NCI-H460 (cell line): ENCODE measurements at places on chromosomes 7 and 10. TPM values are rescaled to one million over a fixed set of nuclear protein-coding genes. Genes with fewer than 3 reads are reported as not detected.

DNA sequence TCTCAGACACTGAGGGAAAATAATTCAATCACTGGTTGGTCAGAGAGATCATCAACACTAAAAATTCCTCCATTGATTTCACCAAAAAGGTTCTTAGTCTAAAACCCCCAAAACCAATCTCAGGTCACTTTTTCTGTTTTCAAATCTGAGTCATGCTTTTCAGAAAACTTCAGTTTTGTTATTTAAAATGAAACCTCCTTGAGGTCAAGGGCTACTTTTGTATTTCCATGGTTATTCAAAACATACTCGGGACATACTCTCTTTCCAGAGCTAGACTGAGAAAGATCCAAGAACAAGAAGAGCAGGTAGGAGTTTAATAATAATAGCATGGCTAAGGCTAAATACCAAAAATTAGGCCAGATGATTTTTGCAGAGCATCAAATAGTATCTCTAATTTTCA, 152.8 kb downstream of the SDHAF3 start:
- DNase-seq: no peak

DNA sequence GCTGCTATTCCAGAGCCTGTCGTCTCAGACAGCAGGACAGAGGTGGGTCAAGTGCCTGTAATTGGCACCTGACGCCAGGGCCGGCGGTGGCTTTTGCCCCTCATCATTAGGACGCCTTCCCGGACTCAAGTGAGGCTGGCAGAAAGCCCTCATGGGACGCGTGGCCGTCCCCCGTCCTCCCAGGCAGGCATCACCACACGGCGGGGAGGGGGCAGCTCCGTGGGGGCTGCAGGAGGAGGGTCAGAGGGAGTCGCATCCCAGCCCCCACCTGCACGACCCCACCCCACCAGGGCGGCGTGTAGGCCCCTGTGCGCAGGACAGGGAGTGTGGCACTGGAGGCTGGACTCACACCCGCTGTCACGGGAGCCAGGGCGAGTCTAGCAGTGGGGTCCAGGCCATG, 16.3 kb downstream of the CFAP46 start:
- DNase-seq: no peak

- DNase-seq: no peak
Measured at GRCh38 chr10:64159910-64160872, 639.0 kb downstream of the REEP3 start.

- DNase-seq: no peak
Measured at GRCh38 chr7:144102041-144102440, 7.3 kb upstream of the OR2A2 start.

GRCh38 chr10:33008499-33009243, 50.6 kb upstream of the ITGB1 start:
- DNase-seq: peak; percentile 64

DNA sequence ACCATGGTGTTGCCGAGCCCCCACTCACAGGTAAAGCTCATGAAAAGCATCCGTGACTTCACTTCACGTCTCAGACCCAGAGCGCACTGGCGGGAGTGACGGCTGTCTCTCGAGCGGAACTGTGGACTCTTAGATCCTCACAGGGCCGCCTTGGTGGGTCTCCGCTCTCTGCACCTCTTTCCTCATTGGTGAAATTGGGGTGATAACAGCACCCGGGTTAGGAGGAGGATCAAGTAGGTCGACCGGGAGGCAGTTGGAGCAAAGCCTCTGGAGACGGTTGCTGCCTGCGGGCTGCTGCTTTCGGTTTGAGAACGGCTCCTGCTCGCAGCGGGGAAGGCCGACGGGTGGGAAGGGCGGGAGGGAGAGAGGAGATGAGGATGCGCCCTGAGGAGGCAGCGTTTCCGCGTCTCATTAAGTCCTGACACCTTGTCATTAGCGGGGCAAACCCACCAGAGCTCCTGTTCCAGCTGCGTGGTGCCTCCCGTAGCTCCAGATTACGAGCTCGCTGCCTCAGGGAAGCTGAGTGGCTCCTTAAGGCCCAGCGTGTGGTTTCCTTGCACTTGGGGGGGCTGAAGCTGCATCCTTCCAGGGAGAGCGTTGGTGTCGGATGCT, 51.9 kb upstream of the CFAP46 start:
- no peak for DNase-seq

DNA sequence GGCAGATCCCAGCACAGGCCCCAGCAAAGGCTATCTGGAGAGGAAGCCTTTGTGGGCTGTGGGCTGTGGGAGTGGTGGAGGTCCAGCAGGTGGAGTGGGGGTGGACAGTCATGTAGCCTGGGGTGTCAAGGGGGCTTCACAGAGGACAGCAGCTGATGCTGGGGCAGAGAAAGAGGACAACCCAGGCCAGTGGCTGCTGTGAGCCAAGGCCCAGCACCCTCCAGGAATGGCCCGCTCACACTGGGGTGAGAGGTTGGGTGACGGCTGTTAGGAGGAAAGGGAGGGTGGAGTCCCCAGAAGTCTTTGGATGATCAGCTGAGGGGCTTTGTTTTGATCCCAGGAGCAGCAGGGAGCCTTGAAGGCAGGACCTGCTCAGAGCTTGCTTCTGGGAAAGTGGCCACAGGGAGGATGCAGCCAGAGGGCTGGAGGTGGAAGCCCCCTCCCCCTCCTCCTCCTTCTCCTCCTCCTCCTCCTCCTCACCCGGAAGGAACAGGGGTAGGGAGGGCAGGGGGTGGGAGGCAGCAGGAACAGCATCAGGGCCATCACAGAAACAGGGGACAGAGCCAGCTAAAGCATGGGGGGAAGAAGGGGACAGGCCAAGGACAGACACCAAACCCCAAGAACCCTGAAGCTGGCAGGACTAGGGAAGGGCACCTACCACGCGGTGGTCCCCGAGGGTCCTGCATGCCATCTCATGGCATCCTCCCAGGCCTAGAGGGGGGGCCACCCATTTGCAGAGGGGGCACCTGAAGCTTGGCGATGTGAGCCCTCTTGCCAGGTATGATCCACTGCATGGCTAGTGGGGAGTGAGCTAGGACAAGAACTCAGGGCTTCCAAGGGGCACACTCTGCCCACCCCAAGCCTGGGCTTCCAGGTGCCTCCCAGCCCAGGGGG, 144.9 kb downstream of the GRID1 start:
- no peak for DNase-seq

DNA sequence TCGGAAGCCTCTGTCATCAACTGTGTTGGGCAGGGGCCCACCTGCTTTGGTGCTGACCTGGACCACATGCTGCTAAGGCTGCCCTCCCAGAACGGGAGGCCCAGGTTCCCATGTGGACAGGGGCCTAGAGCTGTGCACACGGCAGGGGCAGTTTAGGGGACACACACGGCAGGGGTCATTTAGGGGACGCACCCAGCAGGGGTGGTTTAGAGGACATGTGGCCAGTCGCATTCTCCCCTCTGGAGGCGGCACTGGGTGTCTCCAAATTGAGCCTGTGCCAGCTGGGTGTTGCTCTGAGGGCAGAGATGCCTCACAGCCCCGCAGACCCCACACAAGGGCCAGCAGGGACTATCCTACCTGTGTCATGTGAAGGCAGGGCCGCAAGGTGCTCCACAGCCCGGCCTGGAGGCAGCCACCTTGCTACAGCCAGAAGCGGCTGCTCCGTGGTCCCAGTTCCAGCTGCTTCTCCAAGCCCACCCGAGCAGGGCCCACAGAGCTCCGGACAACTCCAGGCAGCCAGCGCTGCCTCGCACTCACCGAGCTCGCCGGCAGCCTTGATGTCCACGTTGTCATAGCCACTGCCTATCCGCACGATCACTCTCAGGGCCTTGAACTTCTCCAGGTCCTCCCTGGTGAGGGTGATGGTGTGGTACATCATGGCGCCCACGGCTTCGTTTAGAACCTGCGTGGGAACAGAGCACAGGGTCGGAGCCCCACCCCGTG, 60.7 kb downstream of the ZRANB1 start:
- no peak for DNase-seq

GRCh38 chr7:103951311-103951710, 38.1 kb downstream of the RELN start:
- no peak for DNase-seq

DNA sequence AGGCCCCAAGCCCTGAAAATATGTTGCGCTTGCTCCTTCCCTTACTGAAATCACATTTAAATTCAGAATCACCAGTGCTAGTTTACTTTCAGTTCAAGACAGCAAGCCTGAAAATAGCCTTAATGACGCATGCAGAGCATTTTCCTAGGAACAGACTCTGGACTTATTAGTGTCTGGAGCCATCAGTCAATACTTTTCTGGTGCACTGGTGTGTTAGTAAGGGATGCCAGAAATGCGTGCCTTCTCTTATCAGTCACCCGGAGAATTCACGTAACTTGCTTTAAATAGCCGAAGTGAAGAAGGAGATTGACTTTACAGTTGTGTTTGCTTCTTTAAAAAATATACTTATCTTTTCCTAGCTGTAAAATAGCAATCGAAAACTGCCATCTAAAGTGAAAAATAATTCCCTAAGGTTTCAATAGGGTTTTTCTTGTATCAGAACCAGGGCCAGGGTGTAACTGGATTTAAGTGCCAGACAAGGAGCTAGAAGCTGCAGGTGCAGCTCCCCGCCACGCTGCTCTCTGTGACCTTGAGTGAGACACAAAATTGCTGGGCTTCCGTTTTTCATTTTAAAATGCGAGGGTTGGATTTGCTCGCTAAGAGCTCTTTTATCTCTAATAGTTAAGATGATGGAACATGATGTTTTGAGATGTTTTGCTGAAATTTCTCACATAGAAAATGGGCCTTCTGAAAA, 177.8 kb downstream of the NSUN6 start:
- no peak for DNase-seq

AEBP1 gene
- total RNA-seq: not detected in 2 replicates

ADO gene
- 41.0 and 42.5 TPM in 2 replicates for total RNA-seq

DNA sequence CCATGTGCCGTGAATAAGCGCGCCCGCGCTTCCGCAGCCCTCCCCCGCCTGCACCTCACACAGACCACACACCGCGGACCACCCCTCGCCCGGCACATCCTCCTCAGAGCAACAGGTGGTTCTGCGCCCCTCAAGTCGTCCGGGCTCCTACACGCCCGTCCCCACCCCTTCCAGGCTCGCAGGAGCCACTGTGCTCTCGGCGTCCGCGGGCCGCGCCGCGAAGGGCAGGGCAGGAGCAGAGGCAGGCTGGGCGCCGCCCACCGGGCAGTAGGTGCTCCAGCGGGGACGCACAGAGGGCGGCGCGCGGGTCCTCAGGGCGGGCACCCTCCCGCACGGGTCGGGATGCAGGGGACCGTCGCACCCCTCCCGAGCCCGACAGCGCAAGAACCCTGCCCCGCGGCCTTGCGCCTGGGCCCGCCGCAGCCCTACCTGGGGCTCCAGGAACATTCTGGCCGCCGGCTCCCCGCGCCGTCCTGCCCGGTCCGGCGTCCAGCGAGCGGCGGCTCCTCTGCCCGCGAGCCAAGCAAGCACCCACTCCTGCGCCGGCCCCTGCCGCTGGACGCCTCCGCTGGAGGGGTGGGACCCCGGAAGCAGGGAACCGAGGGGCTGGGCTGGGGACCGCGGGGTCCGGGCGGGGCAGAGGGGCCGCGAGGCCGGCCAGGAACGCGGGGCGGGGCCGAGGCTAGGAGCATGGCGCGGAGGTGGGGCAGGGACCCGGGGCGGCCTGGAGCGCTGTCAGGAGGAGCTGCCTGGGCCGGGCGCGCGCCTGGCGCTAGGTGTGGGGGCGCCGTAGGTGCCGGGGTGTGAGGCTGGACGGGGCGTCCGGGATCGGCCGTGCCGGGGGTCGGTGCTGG, 37.4 kb downstream of the RASGEF1A start:
- peak; percentile 16 for DNase-seq

ODAD2 gene
- 0.82 and 1.2 TPM in 2 replicates for total RNA-seq

DNA sequence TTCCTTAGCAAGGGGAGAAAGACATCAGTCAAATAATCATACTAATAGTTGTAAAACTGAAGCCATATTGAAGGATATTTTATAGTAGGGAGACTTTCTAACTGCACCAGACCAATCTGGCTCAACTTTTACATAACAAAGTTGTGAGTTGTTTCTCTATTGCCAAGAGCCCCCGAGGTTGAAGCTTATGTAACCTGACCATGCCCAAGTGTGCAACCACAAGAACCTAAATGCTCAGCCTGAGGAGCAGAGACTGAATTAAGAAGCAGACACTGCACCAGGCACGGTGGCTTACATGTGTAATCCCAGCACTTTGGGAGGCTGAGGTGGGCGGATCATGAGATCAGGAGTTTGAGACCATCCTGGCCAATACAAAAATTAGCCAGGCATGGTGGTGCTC, 77.3 kb upstream of the ARMC3 start:
- DNase-seq: no peak

DNA sequence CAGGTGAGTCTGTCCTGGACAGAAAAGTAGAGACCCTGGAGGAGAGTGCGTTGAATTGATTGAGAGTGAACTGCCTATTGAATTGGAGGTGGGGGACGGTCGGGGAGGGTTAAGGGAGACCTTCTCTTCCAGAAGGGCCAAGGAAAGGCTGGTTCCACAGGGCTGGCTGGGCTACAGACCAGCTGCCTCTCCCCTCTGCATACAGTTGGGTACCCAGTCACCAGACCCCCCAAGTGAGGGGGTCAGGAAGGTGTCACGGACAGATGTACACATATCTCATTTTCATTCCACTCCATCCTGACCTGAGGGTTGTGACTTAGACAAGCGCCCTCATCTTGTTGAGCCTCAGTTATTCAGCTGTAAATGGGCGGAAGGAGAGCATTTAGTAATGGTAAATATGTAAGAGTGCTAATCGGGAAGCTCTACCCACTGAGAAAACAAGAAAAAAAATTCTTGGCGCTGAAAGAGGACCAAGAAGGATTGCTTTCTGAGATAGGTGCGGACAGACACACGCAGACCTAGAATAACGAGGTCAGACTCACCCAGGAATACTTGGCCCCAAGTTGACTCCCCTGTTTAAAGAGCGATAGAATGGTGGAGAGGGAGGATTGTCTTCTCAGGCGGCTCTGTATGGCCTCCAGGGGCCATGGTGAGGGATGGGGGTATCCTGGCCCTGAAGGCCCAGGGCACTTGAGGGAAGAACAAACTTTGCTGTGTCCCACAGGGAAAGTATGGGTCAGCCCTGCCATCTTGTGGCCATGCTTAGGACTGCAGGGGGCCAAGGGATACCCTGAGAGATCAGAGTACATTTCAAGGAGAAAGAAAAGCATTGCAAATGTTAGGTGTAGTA, 7.2 kb upstream of the MBL2 start:
- peak; percentile 56 for DNase-seq

- DNase-seq: no peak
Measured at GRCh38 chr7:25656581-25657026, 428.3 kb upstream of the NPVF start.

FAM24A gene
- not detected in 2 replicates for total RNA-seq

DNA sequence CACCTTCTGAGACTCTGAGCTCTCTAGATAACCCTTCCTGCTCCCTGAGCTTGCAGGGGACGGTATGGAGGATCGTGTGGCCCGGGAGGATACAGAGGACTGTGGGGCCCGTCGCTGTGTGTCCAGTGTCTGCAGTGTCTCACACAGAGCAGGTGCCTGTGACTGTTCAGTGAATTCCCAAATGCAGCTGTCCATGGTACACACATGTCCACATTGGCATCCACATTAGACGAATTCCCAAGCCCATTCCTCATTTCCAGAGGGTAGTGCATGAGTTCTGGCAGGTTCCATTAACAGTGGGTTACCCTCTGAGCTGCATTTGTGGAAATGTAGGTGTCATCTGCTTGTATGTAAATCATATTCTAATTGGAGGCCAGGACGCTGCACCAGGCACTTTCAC, 39.5 kb downstream of the WDFY4 start:
- DNase-seq: no peak

GRCh38 chr10:129163531-129163930, 303.5 kb upstream of the MGMT start:
- DNase-seq: no peak

UCN3 gene
- not detected in 2 replicates for total RNA-seq

METTL27 gene
- total RNA-seq: 4.3 and 5.1 TPM in 2 replicates

- no peak for DNase-seq
Measured at GRCh38 chr10:120713573-120714205, 137.5 kb upstream of the WDR11 start.

PRSS1 gene
- total RNA-seq: not detected in 2 replicates
